ENCODE measurements at places on chromosomes 12 and 14.
A peak's percentile ranks its signal among the peaks of the same experiment; 100 is the strongest.

- no peak for DNase-seq
These were observed 344.2 kb downstream of the LRIG3 start for GRCh38 chr12:58576081-58576480.

DNA sequence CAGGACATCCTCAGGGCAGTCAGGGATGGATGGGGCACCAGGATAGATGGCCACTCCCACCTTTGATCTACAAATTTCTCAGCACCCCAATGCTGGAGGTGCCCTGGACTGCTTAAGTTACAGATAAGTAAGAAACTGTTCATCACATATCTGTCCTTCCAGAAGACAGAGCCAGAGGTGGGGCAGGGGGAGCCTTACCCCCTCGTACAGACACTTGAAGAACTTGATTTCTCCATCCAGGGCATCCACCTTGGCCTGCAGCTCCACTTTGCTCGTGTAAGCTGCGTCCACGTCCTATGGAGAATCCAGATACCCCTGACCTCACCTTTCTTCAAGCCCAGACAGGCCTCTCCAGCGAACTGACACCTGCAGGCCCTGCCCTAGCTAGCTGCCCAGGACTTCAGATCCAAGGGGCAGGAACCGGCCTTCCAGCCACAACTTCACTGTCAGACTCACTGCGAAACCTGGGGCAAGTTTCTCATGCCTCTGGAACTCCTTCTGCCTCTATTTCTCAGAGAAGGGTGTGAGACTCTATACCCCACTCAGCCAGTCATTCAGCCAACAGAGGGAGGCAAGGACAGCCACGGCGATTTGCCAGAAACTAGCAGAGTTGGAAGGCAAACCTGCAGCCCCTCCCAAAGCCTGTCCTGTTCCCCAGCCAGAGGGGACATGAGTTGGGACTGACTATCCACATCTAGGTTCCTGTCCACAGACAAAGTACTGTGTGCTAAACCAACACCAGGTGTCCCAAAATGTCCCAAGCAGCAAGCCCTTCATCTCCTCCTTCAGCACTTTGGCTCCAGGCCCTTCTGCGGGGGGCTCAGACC, 3.8 kb downstream of the KRT73 start:
- no peak for DNase-seq

DNA sequence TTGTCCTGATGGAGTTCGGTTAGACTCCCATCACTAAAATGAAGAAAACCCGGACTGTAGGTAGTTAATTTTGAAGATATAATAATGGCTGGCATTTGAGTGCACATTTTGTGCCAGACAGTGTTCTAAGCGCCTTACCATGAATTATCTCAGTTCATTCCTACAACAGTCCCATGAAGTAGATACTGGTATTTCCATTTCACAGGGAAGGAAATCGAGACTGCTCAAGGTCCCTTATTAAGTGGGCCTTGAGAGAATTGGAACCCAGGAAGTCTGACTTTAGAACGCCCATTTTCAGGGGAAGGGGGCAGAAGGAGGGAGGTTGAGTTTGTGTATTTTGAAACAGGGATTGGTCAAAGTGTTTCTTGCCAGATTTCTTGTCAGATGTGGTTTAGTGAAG, 855 bp downstream of the MNAT1 start:
- no peak for DNase-seq

DNA sequence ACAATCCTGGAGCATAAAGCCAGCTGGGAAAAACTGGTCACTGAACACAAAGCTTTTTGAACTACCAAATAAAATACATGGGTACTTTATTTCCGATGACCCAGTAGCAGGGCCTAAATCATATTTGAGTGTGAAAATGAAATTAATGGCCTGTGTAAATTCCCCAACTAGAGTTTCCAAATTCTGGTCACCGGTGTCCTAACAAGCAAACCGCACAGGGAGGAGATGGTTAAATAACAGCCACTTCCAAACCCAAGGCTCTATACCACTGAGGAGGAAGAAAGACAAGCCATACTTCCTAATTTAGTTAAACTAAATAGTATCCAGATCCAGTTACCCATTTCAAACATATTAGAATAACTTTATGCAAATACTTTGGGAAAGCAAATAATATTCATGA, 40.1 kb upstream of the DUSP6 start:
- peak; percentile 63 for DNase-seq

GRCh38 chr12:120237360-120238171, 28.0 kb downstream of the PXN start:
- DNase-seq = peak; percentile 79

- DNase-seq = no peak
These were observed 291.7 kb downstream of the RMST start for GRCh38 chr12:97754306-97754705.

DNA sequence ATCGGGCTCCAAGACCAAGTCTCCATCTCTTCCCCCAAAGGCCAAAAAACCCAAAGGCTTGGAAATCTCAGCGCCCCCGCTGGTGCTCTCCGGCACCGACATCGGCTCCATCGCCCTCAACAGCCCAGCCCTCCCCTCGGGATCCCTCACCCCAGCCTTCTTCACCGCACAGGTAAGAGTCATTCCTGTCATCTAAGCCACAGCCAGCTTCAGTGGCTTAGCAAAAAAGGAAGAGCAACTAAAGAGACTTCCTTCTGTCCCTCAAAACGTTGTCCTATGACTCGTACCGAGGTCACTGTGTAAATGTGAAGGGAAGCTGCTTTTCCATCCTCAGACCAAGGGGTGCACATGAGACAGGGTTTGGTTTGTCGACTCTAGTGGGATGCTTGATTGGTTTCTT, 53.4 kb downstream of the ELK3 start:
- no peak for DNase-seq

DNA sequence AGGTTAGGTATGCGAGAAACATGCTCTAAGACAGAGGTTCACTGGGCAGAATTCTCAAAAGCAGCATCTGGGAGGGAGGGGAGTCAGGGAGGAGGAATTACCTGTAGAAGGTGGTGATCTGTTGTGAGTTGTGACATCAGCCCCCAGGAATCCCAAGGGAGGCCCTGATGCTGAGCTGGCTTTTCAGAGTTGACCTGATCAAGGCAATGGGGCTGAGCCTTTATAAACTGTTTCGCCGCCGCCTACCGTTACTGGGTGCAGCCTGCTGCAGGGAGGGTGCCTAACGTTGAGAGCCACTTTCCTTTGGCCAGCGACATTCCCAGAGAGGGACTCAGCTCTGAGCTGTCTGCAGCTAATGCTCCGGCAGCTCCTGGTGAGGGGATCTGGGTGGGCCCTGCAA, 257.9 kb upstream of the TMEM132C start:
- DNase-seq = no peak

DNA sequence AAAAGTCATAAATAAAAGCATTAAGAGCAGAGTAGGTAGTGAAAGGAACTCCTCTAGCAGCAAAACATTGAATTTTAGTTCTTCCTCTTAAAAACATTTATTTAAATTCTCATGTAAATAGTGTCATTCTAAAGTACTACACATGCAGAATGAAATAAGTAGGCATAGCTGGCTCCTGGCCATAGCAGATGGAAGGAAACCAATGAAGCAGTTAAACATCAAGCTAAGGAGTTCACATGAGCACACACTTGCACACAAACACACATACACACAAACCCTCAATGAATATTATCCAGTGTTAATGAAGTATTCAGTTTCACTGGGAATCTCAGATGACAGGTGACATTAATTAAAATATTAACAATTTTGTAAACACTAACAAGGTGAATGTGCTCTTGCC, 69.3 kb downstream of the SLC35F4 start:
- no peak for DNase-seq

DNA sequence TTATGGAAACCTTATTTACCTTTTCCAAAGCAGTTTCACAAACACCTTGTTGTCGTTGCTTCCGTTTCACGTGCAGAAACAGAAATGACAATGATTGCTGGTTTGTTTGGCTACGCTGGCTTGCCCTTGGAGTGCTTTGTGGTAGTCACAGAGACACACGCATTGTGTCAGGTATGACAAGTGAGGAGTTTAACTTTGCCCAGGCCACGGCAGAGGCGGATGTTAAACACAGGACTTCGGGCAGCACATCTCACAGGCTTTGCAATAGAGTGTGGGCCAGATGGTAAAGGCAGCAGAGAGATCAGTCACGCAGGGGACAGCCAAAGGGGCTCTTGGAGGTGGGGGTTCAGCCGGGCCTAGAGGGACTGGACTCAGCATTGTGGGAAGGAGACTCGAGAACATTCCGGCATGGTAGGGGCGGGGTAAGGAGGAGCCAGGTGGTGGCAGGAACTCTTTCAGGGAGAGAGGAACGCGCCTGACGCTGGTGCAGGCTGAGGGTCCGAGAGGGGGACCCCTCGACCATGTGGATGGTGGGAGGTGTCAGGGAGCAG, 59.8 kb upstream of the KCNA1 start:
- DNase-seq = no peak

DNA sequence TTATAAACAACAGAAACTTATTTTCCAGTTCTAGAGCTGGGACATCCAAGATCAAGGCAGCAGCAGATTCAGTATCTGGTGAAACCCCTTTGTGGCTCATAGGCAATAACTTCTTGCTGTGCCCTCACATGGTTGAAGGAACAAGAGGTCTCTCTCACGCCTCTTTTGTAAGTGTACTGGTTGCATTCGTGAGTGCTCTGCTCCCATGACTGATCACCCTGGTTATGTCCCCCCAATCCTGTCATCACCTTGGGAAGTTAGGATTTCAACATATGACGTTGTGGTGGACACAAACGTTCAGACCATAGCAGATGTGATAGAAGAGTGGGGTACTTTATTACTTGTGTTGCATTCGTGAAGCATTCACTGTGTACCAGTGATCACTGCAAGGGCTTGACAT, 184.0 kb downstream of the SRGAP1 start:
- no peak for DNase-seq

GRCh38 chr12:46920499-46920898, 94.7 kb upstream of the SLC38A4 start:
- DNase-seq = no peak

GRCh38 chr14:77139540-77140358, 1.8 kb downstream of the ZDHHC22 start:
- no peak for DNase-seq

DNA sequence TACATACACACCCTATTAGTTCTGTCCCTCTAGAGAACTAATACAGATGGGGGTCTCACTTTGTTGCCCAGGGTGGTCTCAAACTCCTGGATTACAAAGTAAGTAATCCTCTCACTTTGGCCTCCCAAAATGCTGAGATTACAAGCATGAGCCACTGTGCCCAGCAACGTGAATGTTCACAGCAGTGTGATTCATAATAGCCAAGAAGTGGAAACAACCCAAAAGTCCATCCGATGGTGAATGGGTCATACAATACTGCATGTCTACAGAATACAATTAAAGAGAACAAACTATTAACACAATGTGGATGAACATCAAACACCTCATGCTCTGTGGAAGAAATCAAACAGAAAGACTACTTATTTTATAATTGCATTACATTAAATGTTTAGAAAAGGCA, 57.3 kb upstream of the SYNE2 start:
- DNase-seq = no peak

- DNase-seq = no peak
These were observed 403.8 kb downstream of the NPAS3 start for GRCh38 chr14:33342299-33342974.

- no peak for DNase-seq
These were observed 29.6 kb upstream of the NTN4 start for GRCh38 chr12:95820096-95820703.

GRCh38 chr14:68741839-68742470, 50.9 kb downstream of the ZFP36L1 start:
- peak; percentile 48 for DNase-seq

DNA sequence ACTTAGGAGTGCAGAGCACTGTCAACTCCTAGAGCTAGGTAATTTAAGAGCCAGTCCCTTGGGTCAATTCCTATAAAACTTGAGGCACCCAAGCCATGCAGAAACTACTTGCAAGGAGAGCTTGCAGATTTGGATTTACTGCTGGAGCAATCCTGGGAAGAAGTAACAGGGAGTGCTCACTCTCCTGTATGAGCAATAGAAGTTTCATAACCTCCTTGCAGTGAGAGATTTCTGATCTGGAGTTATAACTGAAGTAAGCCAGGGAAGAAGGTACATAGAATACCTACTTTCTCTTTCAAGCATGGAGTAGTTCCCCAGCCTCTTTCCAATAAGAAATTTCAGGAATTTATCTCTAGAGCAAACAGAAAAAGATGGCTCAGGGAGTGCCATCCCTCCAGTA, 650.1 kb upstream of the USP15 start:
- no peak for DNase-seq

- no peak for DNase-seq
These were observed 76.7 kb downstream of the SH2B3 start for GRCh38 chr12:111482462-111482861.

DNA sequence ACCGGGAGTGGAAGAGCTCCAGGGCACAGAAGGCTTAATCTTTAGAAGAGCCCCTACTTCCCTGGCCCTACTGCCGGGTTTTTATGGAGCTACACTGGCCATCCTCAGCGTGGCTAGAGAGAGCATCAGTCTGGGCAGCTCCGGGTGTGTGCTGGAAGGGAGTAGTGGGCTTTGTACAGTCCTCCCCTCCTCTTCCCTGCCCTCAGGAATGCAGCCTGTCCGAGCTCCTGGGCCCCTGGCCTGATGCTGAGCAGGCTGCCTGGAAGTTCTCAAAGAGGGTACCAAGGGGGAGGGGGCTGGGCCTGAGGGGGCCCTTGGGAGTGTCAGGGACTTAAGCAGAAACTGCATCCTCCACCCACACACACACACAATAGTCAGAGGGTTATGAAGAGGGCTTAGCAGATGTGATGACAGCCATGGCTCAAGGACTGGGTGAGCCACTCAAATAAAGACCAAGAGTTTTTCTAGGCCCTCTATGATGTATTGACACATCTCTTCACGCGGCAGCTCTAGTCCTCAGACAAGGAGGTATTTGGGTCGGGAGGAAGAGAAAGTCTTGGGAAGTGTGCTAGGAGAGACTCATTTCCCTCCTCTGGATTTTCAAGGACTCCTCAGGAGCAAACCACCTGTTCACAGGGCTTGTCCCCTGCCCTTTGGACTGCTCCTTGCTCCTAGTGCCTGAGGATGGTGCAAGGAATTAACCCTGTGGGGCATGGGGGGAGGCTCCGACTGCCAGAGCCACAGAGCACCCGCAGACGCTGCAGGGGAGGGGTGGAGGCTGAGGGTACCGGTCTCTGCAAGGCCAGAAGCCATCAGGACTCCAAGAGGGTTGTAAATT, 16.5 kb upstream of the FIGNL2 start:
- DNase-seq = no peak

DNA sequence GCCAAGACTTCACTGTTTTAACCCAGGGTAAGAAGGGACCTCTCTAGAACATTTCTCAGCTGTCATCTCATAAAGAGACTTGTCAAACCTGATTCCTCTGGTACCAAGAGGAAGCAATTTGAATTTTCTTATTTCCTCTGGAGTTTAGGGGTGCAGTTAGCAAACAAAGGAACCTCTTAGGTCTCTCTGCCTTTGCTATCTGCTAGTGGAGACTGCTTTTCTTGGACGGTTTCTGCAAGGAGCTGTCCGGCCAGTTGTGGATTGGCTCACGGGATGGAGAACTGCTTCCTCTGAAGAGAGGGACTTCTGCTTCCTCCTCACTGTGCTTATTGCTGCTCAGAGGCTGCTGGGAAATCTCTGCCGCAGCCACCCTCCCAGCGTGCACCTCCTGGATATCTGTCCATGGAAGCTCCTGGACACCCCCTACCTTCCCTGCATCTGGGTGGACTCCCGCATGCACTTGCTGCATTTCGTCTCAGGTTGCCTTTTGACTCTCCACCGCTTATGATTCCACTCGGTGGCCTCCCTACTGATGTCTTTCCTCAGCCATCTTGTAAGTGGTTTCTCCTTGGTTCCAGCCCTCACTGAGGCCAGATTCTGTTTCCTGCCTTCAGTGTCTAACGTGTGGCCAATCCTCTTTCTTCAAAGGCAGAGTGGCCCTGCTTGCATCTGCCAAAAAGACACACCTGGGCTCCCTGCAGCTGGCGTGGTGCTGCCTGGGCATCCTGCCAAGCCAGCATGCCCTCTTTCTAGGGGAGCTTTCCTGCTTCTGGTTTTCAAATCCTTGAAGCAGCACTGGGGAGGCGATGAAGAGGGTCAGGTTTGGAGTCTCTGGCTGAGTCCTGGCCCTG, 187.3 kb downstream of the CHST11 start:
- DNase-seq = no peak

Data from GF-D8 (cell line).